ENCODE measurements at places on chromosomes 7 and 10.

GRCh38 chr7:151769188-151769821 lies 107.6 kb downstream of the PRKAG2 start:
- ATAC-seq, result peak; percentile 87

DNA sequence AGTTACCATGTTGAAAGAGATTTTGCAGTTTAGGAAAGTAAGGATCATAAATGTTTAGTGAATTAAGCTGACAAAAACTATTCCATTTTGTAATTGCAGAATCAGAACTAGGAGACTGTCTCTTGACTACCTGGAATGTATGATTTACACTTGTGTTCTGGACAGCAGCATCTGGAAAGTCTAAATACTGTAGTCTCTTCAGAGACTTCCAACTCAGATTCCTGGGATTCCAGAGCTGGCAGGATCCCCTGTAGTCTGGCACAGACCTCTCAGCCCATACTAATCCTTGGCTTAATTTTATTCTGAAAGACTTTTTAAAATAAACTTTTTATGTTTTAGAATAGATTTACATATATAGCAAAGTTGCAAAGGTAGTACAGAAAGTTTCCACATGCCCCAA lies 452.7 kb downstream of the DPP6 start:
- ATAC-seq, result no peak

GRCh38 chr10:29332061-29332760 lies 43.3 kb downstream of the LYZL1 start:
- no peak for ATAC-seq

DNA sequence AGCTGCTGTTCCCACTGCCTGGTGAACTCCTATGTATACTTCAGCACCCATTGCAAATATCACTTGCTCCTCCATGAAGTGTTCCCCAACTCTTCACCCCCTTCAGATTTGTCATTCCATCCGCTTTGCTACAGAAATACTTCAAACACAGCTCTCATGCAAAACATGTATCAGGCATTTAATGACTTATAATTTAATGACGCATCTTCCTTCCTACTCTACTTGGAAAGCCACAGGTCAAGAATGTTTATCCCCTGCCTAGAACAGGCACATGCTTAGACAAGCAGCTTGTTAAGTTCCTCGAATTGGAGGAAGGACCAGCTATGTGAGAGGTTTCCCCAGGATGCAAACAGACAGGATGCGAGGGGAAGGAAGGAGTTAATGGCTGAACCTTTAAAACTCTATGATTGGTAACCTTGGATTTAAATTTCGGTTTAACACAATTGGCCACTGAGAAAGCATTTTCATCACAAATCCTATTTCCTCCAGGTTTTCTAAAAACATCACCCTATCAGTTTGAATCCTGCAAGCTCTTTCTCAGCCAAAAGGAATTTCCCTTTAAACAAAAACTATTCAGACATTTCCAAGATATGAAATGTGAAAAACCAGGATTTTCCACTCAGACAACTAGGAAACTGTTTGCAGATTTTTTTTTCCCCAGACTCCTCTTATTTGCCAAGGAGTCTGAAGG lies 11.5 kb downstream of the CREB3L2 start:
- no peak for ATAC-seq

DNA sequence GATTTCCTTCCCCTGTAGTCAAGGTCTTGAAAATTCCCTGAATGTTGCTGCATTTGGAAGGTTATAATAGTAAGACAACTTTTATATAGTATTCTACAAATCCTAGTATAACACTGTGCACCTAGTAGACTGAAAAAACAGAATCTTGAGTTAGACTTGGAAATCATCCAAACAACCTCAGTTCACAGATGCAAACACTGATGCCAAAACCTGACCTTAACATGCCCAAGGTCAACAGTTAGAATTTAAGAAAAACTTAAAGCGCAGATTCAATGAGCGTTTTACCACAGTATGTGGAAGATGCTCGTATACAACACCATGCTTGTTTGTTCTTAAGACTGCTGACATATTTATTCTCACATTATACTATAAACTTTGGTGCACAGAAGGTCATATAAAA lies 3.0 kb downstream of the PIP4K2A start:
- ATAC-seq, result no peak

- ATAC-seq, result no peak
Observed at GRCh38 chr7:84105586-84105985, 89.0 kb downstream of the SEMA3A start.
